ENCODE measurements at places on chromosomes 12 and 14.
A peak's percentile ranks its signal among the peaks of the same experiment; 100 is the strongest.

GRCh38 chr12:3071107-3071506 lies 6.1 kb upstream of the TSPAN9 start:
- DNase-seq, result peak; percentile 93

DNA sequence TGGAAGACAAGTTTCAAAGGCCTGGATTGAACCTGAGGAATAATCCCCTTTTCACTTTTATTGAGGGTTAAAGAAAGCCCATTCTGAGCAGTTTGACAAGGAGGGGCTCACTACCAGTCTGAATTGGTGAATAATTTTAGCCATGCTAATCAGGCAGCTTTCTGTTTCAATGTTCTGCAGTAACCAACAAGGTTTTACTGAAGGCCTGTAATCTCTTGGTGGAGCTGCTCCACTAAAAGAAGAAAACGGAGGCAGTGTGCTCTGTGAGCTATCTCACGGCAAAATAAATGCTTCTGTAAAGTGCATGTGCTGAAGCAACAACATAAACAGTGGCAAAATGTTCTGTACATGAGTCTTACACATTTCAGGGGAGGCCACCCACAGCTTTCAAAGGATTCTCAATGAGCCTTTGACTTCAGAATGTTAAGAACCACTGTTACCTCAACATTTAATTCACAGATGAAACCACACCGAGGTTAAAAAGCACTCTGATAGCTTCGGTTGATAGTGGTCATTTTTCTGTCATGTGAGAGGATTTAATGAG lies 111.2 kb downstream of the LRIG3 start:
- DNase-seq, result no peak

GRCh38 chr12:59446116-59446515 lies 149.7 kb upstream of the SLC16A7 start:
- no peak for DNase-seq

GRCh38 chr12:77062846-77063461 lies 2.4 kb downstream of the E2F7 start:
- no peak for DNase-seq

GRCh38 chr14:68295316-68295816 lies 475.8 kb downstream of the RAD51B start:
- no peak for DNase-seq

DNA sequence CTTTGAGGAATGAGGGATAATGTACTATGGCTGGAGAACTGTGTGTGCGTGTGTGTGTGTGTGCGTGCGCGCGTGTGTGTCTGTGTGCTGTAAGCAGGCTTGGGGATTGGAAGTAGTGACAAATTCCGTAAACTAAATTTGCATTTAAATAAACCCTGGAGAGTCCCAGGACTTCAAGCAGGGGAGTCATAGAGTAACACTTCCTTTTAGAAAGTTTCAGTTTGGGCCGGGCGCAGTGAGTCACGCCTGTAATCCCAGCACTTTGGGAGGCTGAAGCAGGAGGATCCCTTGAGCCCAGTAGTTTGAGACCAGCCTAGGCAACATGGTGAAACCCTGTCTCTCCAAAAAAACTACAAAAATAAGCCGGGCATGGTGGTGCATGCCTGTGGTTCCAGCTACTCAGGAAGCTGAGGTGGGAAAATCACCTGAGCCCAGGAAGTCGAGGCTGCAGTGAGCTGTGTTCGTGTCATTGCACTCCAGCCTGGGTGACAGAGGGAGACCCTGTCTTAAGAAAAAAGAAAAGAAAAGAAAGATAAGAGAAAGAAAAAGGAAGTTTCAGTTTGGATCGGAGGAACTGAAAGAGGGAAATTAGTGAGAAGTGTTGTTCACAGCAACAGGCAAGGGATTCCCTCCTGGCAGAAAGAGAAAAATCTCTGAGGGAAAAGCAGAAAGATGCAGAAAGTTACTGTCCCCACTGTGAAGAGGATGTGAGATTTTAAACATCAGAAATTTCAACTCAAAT lies 222.7 kb upstream of the SOX5 start:
- DNase-seq, result peak; percentile 1

DNA sequence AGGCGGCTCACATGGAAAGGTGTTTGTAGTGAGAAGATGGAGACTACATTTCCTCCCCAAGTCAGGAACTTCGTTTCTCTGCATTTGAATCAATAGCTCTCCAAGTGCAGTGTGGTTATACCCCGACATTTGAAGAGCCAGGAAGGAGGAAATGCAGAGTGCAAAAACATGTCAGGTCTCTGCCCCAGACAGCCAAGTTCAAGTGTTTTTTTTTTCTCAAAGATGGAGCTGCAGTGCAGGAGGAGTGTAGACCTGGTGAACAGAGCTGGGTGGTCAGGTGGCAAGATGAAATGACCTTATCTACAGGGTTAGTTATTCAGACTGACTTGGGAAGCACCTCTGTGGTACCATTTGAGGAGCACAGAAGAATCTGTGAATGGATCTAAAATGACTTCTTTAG lies 21.3 kb downstream of the MLXIP start:
- DNase-seq, result no peak

DNA sequence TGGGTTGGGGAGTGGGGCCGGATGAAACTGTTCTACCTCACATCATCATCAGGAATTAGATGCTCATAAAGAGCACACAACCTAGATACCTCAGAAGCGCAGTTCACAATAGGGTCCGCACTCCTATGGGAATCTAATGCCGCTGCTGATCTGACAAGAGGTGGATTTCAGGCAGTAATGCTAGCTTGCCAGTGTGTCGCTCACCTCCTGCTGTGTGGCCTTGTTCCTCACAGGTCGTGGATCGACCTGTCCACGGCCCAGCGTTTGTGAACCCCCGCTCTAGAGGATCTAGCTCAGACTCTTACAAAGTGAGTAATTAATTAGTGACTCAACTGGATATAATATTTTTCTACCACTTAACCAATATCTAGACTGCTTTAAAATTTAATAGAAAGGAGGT lies 5.8 kb downstream of the PPP1R12A start:
- no peak for DNase-seq

DNA sequence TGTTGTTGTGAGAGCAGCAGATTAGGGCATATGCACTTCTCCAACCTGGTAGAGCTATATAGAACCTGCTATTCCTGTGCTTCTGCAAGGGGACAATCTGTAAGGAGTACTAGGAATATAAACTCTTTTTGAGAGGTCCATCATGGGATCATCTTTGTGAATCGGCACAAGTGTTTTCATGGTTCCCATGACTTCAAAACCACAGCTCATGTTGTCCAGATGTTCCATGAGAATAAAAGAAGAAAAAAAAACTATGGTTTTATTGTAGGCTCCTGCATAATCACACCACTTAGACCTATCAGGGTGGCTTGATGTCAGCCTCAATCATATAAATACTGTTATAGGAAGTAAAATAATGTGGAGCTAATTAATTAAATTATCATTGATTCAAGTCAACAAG lies 311.4 kb upstream of the ATP2B1 start:
- no peak for DNase-seq

GRCh38 chr12:116104167-116104767 lies 173.2 kb downstream of the MED13L start:
- no peak for DNase-seq

DNA sequence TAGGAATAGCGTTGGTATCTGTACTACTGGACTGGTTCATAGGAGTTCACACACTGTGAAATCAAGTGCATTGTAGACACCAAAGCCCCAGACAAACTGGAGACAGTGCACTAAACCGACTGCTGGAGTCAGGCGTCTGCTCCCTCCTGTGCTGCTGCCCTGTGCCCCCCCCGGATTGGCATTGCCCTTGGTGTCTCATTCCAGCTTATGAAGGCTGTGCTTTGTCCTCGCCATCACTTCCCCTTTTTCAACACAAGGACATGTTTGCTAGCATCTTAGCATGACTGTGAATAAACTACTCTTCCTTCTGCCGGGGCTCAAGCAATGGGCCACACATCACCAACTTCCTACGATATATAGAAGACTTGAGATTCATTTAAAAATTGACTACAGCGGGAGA lies 84.0 kb downstream of the TMCC3 start:
- DNase-seq, result no peak

DNA sequence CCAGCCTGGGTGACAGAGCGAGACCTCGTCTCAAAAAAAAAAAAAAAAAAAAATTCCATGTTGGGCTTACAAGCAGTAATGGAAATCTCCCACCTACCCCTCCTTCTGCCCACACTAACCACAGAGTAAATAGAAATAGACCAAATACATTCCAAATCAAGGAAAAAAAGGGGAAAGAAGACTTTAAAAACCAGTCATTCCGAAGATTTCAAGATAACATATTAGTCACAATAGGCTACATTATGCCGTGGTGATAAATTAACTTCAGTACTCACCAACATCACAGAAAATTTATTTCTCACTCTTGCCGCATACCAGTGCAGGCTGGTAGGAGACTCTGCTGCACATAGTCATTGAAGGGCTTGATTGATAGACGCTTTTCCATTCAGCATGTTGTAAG lies 15.5 kb upstream of the ETV6 start:
- DNase-seq, result peak; percentile 20

GRCh38 chr12:100058482-100059029 lies 73.8 kb upstream of the ANKS1B start:
- peak; percentile 72 for DNase-seq

DNA sequence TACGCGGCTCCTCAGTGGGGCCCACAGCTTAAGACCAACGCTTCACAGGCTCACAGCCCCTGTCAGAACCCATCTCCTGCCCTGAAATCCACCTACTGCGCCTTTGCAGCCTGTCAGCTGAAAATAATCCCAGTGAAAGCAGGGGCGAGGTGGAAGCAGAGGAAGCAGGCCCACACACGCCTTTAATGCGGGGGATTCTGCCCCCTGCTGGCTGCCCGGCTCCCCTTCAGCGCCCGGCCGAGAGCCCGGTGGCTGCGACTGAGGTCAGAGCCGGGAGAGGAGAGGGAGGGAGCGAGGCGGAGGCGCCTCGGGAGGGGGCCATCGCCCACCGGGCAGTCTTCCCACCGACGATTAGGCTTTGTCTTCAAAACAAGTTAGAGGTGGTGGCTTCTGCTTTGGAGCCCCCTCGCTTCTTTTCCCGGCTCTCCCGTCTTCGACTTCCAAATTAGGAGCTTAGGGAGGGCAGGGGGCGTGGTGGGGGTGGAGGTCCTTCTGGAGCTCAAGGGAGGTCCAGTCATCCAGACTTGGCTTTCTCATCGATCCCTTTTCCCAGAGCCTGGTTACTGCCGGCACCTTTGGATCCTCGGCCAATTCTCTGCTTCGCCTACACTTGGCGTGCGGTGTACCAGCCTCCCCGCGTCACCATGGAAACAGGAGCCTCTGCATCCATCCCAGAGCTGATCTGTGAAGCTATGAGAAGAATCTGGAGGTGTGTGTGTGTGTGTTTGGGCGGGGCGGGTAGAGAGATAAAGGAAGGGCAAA lies 25.2 kb upstream of the RND1 start:
- DNase-seq, result peak; percentile 61

GRCh38 chr14:30725763-30726162 lies 103.6 kb downstream of the SCFD1 start:
- DNase-seq, result no peak

GRCh38 chr14:24418492-24418873 lies 11.0 kb downstream of the CBLN3 start:
- no peak for DNase-seq

- peak; percentile 55 for DNase-seq
Measured at GRCh38 chr14:22819151-22819988, 4.1 kb upstream of the SLC7A7 start.

DNA sequence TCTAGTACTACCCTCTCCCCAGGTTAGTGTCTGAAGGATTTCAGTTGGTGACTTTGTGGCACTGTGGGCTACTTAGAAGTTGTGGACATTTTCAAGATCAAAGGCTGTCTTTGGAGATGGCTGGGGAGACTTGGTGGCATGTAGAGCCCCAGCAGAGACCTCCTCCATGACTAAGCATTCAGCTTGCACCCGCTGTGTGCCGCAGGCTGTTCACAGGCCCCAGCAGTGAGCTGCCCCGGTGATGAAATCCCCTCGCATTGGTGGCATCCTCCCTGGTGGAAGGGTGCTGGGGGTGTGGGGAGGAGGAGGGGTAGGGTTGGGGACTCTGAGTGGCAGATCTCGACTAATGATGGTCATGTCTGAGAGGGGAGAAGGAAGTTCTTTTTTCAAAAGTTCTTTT lies 173.9 kb downstream of the TSPAN9 start:
- no peak for DNase-seq

DNA sequence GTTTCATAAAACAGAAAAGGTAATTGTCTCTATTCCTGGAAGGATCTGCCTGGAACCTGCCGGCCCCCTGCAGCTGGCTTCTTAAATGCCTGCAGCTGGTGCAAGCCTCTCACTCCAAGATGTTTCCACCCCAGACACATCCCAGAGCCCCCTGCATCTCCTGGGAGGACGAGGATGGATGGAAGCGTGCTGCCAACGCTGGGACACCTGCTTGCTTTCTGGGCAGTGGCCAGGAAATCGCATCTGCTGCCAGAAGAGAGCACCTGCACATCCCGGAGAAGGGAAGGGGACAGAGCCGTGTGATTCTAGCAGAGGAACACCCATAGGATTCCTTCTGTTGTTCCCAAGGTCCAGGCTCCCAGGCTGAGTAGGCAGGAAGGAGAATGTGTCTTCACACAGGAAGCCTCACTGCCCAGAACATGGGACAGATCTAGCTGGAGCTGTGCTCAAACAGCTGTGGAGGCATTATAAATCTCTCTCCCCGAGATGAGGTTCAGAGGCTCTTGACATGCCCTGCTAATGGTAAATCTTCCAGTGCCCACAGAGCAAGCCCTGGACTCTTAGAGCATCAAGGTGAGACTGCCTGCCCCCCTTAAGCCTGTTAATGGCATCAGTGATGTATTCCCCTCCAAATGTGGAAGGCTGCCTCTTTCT lies 138.8 kb upstream of the MAP1LC3B2 start:
- DNase-seq, result no peak

DNA sequence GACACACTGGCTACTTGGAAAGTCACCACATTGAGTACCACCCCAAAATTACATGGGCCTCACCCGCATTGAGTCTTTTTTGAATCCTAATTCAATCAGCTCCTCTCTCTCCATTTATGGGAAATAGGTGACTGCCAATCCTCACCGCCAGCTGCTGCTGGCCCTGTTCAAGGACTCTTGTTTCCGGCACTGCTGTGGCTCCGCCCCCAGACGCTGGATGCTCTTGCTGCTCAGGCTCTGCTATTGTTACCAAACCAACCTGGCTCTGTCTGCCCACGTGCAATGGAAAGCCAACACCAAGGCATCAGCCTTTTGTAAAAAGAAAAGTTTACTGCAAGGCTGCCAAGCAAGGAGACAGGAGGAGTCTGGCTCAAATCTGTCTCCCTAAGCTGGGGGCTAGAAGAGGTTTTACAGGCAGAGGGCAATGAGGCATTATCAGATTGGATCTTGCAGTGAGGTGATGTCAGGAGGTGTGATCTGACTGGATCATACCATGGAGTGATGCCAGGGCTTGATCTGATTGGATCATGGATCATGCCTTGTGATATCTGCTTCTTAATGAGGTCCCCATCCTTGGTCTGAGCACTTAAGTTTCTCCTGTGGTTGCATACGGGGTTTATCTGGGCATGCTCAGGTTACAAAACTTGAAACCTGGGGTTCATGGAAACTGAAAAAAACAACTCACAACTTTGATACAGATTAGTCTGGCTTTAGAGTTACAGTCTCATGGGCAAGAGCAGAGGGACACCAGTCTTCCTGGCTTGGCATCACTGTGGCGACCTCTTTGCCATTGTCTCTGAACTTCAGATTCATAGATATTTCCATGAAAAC lies 117.1 kb upstream of the SLC35F4 start:
- no peak for DNase-seq

Measured in trophoblast cell (in vitro differentiated cells and primary cell).